Sigmoid colon (tissue), 7 donors: ENCODE measurements at places on chromosomes 1 and 21.
A peak's percentile ranks its signal among the peaks of the same experiment; 100 is the strongest.

DNA sequence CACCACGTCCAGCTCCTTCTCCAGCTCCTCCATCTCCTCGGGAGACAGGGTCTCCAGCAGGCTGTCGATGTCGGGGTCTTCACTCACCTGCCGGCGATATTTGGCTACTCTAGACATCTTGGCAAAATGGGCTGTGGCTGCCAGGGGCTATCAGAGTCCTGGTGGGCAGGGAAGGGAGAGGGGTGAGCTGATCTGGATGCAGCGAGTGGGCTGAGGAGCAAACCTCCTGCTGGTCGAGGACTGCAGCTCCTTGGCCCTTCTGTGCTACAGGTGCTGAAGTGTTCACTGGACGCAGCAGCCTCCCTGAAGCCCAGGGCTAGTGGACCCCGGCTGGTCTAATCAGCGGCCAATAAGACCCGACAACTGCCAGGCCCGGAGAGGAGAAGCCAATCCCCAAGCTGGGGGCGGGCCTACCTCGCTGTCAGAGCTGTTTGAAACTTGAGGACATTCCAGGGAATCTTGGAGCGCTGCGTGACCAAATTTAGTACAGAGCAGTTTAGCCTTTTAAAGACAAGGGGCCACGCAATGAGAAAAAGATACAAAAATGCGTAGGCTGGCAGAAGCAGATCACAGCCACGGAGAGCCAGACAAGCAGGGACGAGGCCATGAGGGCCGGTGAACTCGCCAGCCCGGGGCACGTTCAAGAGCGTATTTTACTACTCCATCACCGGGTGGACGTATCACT, at the start of gene LMOD1:
Gene LMOD1 (minus strand): TSS at position 325 of the 685 bp plus-strand sequence. CDS start 208 bp downstream, at position 117.
- DNase-seq, result peak; percentile 99

DNA sequence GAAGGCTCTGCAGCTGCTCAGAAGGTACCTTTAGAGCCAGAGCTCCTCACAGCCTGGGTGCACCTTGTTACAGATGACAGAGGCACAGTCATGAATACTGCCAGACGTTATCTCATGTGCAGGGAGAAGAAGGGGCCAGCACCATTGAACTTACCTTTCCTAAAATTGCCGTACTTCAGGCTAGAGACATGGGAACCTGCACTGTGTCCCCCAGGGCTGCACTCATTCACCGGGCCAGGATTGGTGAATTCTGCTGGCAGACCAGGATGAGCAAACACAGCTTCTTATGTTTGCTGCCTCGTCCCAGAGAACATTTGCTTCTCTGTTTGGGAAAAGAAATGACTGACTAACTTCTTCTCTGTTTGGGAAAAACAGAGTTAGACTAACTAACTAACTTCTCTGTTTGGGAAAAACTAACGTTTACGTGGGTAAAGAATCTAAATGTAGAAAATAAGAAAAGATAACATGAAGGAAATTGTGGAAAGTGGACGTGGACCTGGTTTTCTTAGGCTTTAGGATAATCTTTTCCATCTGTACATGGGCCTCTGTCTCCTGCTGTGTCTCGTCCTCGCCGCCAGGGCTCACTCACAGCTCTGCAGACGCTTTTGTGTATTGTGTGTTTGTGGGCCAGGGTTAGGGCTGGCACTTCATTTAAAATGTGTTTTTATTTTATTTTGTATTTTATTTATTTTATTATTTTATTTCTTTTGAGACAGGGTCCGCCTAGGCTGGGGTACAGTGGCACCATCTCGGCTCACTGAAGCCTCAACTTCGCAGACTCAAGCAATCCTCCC, 9.9 kb downstream of the OBSCN start:
- no peak for DNase-seq

- no peak for DNase-seq
Observed at GRCh38 chr21:14886001-14886400, 178.8 kb downstream of the NRIP1 start.

GRCh38 chr1:10762153-10762523, 34.3 kb downstream of the CASZ1 start:
- no peak for DNase-seq

DNA sequence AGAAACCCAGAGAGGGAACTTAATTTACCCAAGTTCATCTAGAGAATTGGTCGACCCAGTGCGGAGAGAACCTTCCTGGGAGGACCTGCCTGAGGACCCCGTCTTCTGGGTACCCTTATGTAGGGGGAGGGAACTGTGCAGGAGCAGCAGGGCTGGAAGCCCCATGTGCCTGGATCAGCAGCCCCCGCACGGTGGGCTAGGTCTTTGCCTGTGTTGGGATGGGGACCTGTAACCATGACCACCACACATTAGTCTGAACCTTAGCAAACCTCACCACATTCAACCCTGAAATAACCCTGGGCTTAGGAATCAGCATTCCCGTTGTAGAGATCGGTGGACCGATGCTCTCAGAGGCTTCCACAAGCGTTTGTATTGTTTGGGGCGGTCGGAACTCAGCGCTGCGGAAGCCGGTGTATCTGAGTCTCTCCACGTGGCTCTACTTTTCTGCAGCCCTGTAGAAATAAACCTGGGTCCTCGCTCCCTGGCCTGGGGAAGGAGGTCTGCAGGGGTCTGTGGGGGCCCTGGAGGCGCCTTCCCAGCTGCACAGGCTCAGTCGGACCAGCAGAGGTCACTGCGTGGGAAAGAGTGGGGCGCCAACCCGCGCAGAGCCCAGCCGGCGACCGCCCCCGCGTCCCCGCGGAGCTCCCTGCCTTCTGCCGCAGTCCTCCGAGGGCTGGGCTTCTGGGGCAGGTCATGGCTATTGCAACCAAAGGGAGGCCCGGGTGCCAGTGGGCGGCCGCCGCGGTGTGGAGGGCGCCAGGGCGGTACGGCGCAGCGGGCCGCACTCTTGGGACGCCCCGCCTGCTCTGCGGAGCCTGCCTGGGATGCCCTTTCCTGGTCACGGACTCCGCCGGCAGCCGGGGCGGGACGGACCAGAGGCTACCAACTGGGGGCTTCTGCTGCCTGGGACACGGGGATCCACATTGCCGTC, 36.2 kb upstream of the KCNA10 start:
- no peak for DNase-seq

DNA sequence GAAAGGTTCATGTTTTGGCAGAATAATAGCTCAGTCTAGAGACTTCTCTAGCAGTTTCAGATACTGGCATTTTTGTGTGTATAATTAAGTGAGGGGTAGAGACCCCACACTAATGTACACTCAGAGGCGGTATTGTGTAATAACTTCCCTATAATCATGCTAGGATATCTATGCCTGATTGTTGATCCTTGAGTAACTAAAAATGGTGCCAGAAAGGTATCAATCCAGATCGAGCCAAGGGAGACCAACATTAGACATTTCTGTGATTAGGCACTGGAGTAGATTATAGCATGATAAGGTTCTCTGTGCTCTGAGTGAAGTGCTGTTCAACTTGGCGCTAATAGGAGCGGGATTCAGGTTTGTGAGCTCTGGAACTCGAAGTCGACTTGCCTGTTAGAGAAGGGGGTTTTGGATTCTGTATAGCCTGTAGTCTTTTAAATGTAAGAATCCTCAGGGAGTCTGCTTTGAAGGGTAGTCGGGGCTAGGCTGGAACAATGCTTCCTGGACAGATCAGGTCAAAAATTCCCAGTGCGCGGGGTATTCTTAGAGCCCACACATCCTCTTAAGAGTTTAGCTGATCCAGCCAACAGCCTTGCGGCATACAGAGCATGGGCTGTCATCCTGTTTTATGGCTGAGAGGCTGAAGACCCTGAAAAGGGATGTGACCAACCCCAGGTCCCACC, 24.2 kb downstream of the MAN1C1 start:
- DNase-seq, result no peak

DNA sequence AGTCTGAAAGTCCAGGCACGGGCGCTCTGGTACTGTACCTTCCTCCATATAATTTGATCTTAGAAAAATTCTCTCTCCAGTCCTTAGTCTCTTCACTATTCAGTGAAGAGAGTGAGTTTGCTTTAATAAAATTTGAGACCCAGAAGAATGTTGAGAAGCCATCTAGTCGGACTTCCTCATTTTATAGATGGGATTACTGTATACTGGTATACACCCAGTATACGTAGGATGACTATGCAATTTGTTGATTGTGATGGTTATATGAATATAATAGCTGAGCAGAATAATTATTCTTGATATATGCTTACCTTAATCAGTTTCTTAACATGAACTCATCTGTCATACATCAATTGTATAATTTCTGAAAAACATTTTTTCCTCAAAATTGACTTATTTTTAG, 328.0 kb upstream of the B3GALT2 start:
- DNase-seq, result no peak

DNA sequence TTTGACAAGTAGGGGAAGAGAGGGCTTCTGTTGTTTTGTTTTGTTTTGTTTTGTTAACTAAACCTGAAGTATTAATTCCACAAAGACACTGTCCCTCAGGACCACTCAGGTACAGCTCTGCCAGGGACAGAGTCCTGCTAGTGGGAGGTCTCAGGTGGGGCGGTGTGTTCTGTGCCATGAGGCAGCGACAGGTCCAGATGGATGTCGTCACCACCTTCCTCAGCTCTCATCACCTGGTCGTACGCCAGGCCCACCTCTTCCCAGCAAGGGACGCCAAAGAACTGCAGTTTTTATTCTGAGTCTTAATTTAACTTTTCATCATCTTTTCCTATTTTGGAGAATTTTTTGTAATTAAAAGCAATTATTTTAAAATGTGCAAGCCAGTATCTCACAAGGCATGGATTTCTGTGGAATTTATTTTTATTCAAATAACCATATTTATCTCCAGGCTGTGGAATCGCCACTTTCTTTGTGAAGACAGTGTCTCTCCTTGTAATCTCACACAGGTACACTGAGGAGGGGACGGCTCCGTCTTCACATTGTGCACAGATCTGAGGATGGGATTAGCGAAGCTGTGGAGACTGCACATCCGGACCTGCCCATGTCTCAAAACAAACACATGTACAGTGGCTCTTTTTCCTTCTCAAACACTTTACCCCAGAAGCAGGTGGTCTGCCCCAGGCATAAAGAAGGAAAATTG, 62.5 kb downstream of the POFUT2 start:
- no peak for DNase-seq

- DNase-seq, result no peak
Observed at GRCh38 chr1:17892225-17892624, 137.1 kb downstream of the ACTL8 start.

DNA sequence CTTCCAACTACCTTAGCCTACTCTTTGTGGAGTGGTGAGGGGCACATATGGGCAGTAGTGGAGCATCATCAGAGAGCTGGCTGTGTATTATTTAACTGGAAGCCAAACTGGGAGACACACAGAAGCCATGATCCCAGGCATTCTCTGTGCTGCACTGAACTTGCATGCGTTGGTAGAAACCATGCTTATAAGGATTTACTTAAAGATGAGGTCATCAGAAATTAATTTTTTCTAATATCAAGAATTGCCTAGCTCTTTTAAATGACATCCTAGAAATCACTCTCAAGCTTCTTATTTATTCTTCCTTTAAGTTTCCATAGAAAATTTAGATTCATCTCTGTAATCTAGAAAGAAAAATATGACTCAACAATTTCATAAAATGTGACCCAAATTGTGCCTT, 136.2 kb downstream of the KCNK1 start:
- no peak for DNase-seq

GRCh38 chr1:69196071-69196470, 371.7 kb upstream of the LRRC7 start:
- DNase-seq, result no peak

DNA sequence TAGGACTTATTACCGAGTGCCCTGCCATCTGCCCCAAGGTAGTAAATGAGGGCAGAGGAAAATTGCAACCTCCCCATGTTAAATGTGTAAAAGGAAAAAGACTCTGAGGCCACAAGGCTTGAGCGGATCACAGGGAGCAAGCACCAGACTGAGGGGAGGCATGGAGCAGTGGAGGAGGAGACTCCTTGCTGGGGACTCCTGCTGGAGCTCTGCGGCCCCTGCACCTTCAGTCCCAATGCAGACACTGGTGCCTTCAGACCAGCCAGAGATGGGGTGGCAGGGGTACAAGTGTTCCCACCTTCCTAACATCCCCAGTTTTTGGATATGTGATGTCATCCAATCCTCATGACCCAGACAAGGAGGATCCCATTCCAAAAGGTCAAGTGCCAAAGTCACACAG, 128.4 kb upstream of the NGF start:
- no peak for DNase-seq

- no peak for DNase-seq
Observed at GRCh38 chr1:32521165-32521564, 18.1 kb upstream of the ZBTB8A start.

DNA sequence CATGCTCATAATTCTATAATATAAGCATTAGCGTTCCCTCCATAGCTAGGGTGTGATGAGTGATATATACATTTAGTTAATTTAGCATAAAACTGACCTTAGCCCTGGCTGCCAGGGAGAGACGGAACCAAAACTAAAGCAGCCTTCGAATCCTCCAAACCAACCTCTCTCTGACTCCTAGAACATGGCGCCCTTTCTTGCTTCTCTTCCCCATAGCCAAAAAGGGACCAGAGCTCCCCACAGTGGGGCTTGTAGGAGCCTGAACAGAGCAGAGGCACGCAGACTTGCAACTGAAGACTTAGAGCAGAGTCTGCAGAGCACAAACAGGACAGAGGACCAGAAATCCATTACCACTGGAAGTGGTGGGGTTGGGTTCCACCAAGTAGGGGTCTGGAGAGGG, 17.7 kb downstream of the IRF2BP2 start:
- DNase-seq, result no peak

GRCh38 chr1:24321697-24322469, 2.7 kb downstream of the GRHL3 start:
- peak; percentile 73 for DNase-seq

DNA sequence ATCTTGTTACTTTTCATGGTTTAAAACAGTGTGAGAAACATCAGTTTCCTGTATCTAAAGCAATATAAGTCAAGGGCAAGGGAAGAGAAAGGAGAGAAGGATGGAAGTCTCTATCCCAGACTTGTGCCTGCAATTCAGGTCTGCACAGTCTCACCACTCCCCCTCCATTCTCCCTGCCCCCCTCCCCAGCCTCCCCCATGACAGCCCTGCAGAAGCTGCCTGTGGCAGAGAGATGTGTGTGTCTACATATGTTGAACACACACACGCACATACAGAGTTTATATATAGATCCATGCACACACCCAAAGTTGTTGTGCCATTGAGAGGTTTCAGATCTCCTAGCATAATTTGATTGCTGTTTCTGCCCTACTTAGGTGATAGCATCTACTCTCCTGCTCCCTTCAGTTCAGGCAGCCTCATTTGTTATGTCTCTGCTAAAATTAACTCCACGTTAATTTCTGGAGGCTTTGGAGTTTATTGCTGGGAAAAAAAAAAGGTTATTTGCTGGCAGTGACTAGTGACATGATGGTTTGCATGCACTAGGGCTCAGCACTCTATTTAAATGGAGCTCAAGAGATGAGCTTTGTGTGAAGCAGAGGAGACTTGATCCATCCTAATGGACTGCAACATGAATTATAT, 124.9 kb upstream of the SMYD2 start:
- DNase-seq, result no peak
